Panc1 (cell line): ENCODE measurements at places on chromosomes 7 and 10. TPM values are rescaled to one million over a fixed set of nuclear protein-coding genes. Genes with fewer than 3 reads are reported as not detected.

Gene NOS3
- 3.1 TPM for total RNA-seq

Gene KIF20B
- 48.1 TPM for total RNA-seq

Gene PAX4
- not detected for total RNA-seq

Gene UTF1
- not detected for total RNA-seq

Gene UNCX
- not detected for total RNA-seq

Gene SUN3
- 0.49 TPM for total RNA-seq

Gene RBP3
- total RNA-seq: not detected

Gene CDHR1
- total RNA-seq: 0.39 TPM

Gene ZNF775
- total RNA-seq: 14.7 TPM

Gene PLXNA4
- total RNA-seq: 0.10 TPM

Gene GPNMB
- total RNA-seq: 2.1 TPM

Gene OLAH
- not detected for total RNA-seq

Gene ACTL6B
- total RNA-seq: not detected

Gene ATOH7
- total RNA-seq: 0.28 TPM

Gene SSC4D
- total RNA-seq: 1.6 TPM

Gene DOCK1
- total RNA-seq: 67.6 TPM

Gene GLCCI1
- total RNA-seq: 36.4 TPM
